ENCODE measurements at places on chromosomes 16 and 17. TPM values are rescaled to one million over a fixed set of nuclear protein-coding genes. Genes with fewer than 3 reads are reported as not detected.

XAF1 gene
- 16.5 TPM for total RNA-seq

KRT32 gene
- total RNA-seq: not detected

KRT15 gene
- 3.3 TPM for total RNA-seq

DNA sequence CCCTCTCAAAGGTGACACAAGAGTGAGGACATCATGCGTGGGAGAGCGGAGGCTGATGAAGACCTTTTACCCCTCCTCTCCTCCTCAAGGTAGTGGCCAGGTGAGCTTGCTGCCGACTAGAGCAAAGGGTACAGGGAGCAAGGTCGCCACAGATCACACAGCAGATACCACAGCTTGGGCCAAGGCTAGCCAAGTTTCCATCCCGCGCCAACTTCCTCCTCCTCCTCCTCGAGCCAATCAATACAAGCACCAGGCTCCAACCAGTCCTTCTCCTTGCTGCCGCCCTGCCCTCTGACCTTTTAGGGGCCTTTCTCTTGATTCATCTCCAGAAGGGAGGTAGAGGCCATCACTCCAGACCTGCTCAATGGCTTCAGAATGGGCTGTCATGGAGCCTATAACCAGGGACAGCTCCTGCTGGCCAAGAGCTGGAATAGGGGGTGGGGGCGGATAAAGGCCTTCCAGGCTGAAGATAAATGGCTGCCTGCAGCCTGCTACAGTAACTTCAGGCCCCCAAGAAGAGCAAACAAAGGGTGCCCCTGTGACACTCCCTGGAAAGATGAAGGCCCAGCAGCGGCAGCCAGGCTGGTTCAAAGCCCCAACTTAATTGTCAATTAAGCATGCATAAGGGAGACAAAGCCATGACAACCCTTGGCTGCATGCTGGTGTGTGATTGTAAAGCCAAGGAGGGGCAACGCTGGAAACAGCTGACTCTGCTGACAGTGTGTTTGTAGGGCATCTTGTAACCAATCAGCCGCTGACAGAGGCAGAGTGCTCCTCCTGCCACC is 17.8 kb downstream of the HNF1B start:
- DNase-seq: no peak

DNA sequence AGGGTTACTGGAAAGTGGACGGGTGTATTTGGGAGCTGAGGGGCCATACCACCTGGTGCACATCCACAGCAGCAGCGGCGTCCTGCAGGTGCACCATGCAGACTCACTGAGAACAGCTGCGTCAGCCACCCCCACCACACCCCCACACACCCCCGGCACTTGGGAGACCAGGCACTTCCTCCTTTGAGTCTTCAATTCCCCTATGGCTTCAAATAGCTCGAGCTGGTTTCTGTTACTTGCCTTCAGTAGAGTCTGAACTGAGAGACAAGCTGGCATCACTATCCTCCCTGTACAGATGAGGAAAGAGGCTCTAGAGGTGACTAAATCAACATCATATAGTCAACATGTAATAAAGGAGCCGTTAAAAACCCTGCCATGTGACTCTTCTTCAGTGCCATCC is 15.4 kb downstream of the CUEDC1 start:
- no peak for DNase-seq

DNA sequence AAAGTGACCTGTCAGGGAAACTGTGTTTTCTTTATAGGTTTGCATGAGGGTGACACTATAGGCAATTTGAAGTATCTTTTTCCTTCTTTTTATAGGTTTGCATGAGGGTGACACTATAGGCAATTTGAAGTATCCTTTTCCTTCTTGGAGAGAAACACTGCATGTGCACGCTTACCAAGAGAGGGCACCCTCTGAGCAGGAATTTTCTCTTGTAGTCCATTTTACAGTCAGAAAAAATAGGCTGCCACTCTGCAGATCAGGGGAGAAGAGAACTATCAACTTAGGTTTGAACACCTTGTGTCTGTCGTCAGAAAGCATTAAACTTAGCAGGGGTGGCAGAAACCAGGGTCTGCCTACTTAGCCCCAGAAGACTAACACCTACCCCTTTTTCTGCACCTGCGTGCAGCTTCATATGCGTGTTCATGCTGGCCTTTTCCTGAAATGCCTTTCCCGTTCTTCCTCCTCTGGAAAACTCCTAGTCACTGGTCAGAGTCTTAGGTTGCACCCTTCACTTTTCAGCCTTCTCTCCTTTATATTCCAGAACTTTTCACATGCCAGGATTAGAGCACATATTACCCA is 16.4 kb upstream of the SMIM36 start:
- DNase-seq: no peak

- no peak for DNase-seq
Measured at GRCh38 chr17:38510421-38511149, 82.3 kb downstream of the ARHGAP23 start.

DNA sequence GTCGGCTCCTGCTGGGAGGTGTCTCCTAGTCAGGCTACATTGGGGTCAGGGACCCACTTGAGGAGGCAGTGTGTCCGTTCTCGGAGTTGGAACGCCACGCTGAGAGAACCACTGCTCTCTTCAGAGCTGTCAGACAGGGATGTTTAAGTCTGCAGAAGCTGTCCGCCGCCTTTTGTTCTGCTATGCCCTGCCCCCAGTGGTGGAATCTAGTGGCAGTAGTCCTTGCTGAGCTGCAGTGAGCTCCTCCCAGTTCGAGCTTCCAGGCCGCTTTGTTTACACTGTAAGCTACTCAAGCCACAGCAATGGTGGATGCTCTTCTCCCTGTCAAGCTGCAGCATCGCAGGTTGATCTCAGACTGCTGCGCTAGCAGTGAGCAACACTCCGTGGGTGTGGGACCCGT is 36.0 kb downstream of the ITFG1 start:
- DNase-seq: no peak

- DNase-seq: peak; percentile 89
Measured at GRCh38 chr17:58084317-58084981, 1.2 kb downstream of the DYNLL2 start.

- DNase-seq: no peak
Measured at GRCh38 chr16:84059946-84060901, 17.6 kb upstream of the SLC38A8 start.

DNA sequence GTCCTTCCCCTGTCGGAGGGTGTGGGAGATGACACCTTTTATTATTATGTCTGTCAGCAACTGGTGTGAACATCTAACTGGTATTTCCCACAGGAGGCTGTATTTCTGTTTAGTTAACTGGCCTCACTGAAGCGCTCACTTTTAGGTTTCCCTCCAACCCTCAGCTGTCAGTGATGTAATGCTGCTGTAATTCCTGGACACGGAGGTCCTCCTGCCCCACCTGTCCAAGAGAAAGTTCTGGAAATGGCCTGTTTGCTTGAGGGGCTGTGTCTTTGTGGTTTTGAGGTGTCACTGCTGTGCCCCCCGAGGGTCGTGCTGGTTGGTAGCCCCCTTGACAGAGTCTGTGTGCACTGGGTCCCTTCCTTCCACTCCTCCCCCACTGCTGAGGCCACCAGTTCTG is 11.5 kb downstream of the KCNJ12 start:
- no peak for DNase-seq

DNA sequence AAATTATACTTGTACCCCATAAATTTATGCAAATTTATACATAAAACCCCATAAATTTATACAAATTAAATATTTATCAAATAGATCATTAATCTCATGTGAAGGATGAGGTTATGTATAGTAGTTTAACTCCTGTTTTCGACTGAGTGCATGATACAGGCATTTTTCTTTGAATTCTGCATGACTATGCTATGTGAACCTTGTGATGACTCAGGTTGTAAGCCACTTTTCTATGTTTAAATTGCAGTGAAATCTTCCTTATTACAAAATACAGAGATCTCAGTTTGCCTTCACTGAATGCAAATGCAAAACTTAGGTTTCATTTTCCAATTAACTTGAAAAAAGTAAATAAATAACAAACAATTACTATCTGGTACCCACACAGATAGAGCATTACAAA is 843.7 kb downstream of the CDH11 start:
- DNase-seq: no peak

GRCh38 chr16:70638814-70639792 is 7.3 kb upstream of the IL34 start:
- DNase-seq: no peak

GRCh38 chr17:77963441-77963840 is 4.9 kb downstream of the TNRC6C start:
- peak; percentile 66 for DNase-seq

Data from esophagus muscularis mucosa (tissue), 4 donors.